ENCODE measurements at places on chromosomes 5 and 9. TPM values are rescaled to one million over a fixed set of nuclear protein-coding genes. Genes with fewer than 3 reads are reported as not detected.

The HAUS6 gene
- total RNA-seq, result 15.2 TPM

The GLRX gene
- 41.0 TPM for total RNA-seq

The ERCC6L2 gene
- 89.9 TPM for total RNA-seq

The HMGCR gene
- total RNA-seq, result 74.0 TPM

The PCDHGB2 gene
- total RNA-seq, result 15.5 TPM

The CDH10 gene
- total RNA-seq, result 37.5 TPM

The ZBED3 gene
- total RNA-seq, result 10.8 TPM

The CSNK1A1 gene
- total RNA-seq, result 175 TPM

- no peak for DNase-seq
Observed at GRCh38 chr9:110573305-110573704, 6.2 kb downstream of the SVEP1 start.

DNA sequence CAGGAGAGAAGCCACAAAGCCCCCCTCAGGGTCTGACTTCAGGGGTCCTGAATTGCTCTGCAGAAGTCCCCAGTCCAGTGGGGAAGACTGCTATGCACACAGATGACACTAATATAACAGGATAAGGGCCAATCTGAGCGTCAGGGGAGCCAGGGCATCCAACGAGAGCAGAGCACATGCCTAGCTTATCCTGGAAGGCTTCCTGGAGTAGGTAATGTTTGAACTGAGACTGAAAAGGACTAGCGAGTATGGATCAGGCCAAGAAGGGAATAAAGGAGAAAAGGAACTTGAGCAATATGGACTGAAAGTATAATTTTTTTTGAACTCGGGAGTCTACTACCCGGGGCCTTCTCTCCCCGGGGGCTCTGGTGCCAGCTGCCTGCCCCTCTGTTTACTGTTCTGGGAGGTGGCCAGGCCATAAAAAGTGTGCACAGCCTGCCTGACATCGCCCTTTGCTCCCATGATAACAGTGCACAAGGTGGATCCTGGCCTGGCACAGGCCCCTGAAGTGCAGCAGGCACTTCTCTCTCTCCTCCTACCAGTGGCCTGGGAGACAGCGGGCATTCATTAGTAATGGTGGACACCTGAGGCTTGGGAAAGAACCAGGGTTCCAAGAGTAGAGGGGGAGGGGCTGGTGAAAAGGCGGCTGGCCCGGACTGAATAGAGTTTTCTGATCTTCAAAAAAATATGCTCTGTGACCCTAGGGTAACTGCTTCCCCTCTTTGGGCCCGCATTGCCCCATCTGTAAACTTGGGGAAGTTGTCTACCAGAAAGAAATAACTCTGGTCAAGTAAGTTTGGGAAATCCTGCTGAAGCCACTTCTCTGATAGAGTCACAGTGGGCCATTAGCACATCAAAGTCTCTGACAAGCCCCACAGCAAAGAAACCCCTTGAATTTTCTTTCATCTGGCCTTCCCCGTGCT, 4.6 kb upstream of the SLC6A7 start:
- no peak for DNase-seq

GRCh38 chr9:79895232-79895631, 323.5 kb downstream of the TLE4 start:
- no peak for DNase-seq

DNA sequence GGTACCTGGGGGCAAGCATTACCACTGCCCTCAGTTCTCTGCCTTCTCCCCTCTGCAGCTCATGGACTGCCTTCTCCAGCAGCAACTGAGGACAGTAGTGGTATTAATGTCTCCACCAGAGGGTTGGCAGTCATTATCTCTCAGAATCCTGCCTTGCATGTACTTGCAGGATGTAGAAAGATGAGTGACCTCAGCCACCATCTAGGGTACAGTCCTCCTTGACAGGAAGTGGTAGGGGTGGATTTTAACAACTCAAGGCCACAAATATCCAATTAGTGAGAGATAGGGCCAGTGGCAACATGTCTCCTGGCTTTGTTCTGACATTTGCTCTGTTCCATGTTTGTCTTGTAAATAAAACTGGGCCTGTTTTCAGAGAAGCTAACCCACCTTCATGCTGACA, 47.2 kb downstream of the F2R start:
- DNase-seq, result no peak

DNA sequence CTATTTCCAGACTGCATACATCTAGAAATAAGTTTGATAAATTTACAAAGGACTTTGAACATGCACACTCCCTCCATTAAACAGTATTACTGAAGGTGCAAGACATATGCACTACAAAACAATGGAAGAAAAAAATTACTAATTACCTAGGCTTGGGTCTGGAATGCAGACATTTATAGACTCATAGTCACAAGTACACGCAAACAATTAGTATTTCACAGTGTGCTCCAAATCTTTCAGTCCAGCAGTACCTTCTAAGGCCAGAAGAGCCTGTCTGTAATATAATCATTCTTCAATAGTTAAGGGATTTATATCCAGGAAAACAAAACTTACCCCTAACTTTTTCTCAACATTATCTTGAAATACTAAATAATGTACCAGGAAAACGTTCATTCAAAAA, 11.2 kb downstream of the RICTOR start:
- no peak for DNase-seq

- no peak for DNase-seq
Observed at GRCh38 chr5:34687269-34688011, 31.3 kb downstream of the RAI14 start.

DNA sequence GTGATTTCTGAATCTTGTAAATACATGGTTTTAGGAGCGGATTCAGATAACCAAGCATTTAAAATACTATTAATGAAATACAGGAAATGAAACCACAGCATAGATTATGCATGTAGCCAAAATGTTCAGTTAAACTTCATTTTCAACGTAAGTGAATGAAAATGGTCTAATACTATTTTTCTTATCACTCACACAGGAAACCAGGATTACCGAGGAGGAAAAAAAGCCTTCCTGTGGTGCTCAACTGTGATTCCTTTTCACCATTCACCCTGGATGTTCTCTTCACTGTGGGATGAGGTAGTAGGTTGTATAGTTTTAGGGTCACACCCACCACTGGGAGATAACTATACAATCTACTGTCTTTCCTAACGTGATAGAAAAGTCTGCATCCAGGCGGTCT, 83.4 kb upstream of the ZNF169 start:
- DNase-seq, result no peak

DNA sequence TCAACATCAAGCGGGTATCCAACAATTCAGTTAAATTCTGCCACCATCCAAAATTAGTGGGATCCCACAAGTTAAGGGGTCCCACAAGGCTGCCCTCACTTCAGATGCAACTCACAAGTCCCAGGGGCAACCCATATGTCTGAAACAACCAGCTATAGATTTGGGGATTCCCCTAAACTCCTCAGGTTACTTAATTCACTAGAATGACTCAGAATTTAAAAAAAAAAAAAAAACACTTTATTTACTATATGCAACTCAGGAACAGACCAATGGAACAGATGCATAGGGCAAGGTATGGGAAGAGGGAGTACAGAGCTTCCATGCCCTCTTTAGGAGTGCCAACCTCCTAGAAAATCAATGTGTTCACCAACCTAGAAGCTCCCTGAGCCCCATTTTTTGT, 15.1 kb downstream of the AUH start:
- DNase-seq, result no peak

DNA sequence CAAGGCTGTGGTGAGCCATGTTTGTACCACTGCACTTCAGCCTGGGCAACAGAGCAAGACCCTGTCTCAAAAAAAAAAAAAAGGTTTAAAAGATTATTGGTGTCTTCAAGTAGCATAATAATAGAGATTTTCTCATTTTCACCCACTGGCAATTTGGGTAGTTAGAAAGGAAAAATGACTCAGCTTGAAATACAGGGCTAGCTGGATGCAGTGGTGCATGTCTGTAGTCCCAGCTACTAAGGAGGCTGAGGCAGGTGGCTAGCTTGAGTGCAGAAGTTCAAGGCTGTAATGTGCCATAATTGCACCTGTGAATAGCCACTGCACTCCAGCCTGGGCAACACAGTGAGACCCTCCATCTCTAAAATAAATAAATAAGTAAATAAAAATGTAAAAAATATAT, 111.1 kb downstream of the ARRDC3 start:
- no peak for DNase-seq

GRCh38 chr9:123973590-123974223, 37.9 kb upstream of the LHX2 start:
- no peak for DNase-seq

- no peak for DNase-seq
Observed at GRCh38 chr9:93576258-93577077, at the start of gene PHF2. Gene PHF2 (plus strand): TSS chr9:93576584. CDS start chr9:93576774, 190 bp downstream.

DNA sequence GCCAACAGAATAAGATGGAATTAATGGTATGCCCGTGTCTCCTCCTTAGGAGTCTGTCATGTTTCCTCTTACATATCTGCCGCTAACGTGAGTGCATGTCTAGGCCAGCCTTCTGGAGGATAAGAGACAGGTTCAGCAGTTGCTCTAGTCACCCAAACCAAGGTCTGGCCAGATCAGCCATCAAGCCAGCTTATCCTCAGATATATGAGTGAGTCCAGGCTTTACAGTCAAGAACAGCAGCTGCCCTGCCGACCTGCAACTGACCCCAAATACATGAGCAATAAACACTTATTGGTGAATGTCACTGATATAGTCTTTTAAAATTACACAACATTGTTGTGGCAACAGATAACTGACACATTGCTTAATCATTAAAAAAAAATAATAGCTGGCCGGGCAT, 123.5 kb downstream of the TSSK1B start:
- no peak for DNase-seq

DNA sequence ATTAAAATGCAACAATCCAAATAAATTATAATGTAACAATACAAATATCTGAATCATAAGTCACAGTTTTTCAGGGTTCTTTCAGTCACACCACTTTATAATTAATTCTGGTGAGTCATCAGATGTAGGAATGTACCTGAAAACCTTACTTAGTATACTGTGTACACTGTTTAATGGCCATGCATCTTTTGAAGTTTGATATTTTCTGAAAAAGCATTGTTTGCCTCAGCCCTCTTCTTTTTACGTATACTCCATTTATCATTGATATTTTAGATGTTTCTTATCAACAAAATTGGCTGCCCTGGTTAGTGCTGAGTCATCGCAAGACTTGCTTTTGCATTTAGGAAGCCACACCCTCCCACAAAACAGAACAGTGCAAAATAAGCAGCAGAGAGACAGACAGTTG, 218.6 kb downstream of the PJA2 start:
- no peak for DNase-seq

- no peak for DNase-seq
Observed at GRCh38 chr5:11925701-11926100, 21.5 kb upstream of the CTNND2 start.

GRCh38 chr9:6356904-6357303, 28.7 kb downstream of the TPD52L3 start:
- DNase-seq, result no peak

GRCh38 chr5:172878933-172879752, 45.1 kb downstream of the ERGIC1 start:
- DNase-seq, result no peak

- peak; percentile 4 for DNase-seq
Observed at GRCh38 chr5:178454821-178455479, 135.2 kb downstream of the COL23A1 start.

All from dorsolateral prefrontal cortex (tissue), 122 donors.